ENCODE measurements at places on chromosomes 11 and 22.

DNA sequence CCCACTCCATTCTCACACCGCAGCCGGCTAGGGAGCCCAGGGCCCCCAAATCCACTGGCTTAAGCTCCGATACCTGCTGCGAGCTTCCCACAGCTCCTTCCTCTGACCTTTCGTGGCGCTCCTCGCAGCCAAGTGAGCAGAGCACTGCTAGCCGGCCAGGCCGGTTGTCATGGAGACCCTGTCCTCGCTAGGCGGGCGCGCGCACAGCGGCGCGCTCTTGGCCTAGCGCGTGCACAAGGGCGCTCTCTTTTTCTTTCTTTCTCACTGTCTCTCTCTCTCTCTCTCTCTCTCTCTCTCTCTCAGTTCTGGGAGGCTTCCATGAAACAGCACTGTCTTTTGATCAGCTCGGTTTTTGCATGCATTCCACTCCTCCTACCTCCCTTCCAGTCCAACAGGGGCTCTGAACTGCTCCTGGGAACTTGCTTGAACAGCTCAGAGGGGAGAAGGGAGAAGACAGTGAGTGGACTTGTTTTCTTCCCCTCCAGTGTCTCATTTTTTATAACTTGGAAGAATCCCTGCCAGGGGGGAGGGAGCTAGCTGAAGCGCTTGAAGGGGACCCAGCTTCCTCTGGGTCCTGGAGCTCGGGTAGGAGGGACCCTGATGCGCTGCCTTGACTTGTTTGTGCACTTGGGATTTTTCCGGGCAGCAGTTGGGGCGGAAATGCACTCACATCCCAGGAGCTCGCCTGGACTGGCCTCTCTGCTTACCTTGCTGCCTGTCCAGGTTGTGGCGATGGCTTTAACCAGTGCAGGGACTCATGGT is 100.3 kb upstream of the AKIP1 start:
- no peak for DNase-seq

DNA sequence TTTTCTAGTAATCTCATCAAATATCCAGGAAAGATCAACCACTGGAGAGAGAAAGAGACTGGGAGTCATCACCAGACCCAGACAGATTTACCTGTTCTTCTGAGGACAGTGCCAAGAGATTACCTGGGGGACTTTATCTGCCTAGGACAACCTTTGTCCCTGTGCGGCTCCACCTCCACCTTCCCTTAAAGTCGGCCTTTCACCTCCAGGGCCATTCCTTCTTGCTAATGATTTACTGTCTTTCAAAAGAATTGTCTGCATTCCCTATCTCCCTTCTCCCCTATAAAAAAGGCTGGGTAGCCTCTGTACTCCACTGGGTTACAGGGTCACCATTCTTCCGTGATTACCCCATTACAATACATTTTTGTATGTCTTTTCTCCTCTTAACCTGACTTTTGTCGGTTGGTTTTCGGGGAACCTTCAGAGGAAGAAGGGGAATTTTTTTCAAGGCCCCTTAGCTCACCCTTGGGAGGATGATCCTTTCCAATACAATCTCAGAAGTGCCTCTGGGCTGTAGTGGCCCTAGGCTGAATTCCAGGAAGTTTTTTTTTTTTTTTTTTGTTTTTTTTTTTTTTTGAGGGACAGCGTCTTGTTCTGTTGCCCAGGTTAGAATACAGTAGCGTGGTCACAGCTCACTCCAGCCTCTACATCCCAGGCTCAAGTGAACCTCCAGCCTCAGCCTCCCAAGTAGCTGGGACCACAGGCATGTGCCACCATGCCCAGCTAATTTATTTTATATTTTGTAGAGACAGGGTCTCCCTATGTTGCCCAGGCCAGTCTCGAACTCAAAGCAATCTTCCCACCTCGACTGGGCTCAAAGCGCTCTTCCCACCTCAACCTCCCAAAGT is 1.5 kb upstream of the HMOX1 start:
- DNase-seq: no peak

GRCh38 chr11:119754656-119755355 is 25.8 kb upstream of the NECTIN1 start:
- DNase-seq: no peak

DNA sequence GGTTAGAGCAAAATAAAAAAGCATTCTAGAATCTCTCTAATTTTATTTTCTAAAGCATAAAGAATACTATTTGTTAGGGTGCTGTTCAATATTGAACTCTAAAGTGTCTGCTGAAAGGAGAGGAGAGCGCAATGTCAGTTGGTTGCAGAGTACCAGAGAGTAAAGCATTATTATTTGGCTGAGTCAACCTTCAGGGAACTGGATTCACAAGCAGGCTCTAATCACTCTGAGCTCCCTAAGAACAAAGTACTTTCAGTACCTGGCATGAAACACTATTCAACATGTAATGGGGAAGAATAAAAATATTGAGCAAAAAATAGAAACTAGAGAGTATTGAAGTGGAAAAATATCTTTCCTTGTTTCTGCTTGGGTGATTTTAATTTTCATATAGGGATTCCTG is 961.0 kb upstream of the CCDC90B start:
- no peak for DNase-seq

- DNase-seq: no peak
Observed at GRCh38 chr22:46666577-46667244, 46.5 kb downstream of the GRAMD4 start.

- no peak for DNase-seq
Observed at GRCh38 chr11:60703374-60703773, 4.0 kb downstream of the MS4A8 start.

- DNase-seq: no peak
Observed at GRCh38 chr11:44524346-44524745, 41.1 kb upstream of the CD82 start.

- no peak for DNase-seq
Observed at GRCh38 chr11:128711136-128711535, 17.3 kb downstream of the FLI1 start.

DNA sequence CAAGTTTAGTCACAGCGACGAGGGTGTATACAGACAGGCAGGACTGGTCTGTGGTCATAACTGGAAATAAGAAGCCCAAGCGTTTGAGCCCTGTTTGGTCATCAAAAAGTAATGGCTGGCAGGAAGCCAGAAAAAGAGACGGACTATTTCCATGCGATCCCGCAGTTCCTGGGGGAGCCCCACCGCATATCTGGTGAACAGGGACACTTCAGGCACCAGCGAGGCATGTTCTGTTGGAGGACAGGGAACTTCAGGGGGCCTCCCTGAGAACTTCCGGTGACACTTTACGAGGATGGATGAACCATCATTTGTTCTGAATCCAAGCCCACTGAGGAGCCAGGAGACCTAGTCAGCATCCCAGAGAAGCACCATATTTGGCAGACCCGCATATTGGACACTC is 29.7 kb upstream of the TRIM29 start:
- DNase-seq: no peak

DNA sequence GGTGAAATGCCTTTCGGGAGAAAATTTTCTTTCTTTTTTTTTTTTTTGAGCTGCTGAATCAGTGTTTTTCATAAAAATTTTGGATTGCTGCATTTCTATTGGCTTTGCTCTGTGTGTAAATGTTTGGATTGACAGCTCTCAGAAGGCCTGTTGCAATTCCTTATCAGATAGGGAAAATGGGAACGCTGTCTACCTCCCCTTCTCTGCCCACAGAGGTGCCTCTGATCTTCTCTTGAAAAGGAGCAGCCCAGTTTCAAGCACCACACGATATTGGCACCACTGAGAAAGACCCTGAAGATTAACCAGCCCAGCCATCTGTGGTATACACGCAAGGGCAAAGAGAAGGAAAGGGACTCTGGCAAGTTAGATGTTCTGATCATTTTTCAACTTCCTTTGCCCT is 1272.2 kb downstream of the LRRC4C start:
- no peak for DNase-seq

- DNase-seq: no peak
Observed at GRCh38 chr11:108825381-108825780, 160.5 kb downstream of the DDX10 start.

GRCh38 chr11:133993107-133993506 is 36.3 kb upstream of the IGSF9B start:
- no peak for DNase-seq

DNA sequence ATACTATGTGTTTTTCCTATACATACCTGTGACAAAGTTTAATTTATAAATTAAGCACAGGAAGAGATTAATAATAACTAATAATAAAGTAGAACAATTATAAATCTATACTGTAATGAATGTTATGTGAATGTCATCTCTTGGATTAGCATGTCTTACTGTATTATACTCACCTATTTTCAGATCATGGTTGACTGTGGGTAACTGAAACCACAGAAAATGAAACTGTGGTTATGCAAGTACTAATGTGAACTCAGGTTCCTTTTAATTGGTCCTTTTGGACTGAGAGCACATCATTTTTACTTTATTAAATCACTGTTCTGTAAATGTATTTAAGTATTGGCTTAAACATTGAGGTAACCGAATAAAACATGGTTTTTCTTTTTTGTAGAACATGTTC is 108.8 kb downstream of the PPP6R3 start:
- no peak for DNase-seq

GRCh38 chr11:64614917-64615316 is 23.9 kb downstream of the SLC22A12 start:
- no peak for DNase-seq

- DNase-seq: no peak
Observed at GRCh38 chr11:15295695-15296094, 181.0 kb downstream of the INSC start.

DNA sequence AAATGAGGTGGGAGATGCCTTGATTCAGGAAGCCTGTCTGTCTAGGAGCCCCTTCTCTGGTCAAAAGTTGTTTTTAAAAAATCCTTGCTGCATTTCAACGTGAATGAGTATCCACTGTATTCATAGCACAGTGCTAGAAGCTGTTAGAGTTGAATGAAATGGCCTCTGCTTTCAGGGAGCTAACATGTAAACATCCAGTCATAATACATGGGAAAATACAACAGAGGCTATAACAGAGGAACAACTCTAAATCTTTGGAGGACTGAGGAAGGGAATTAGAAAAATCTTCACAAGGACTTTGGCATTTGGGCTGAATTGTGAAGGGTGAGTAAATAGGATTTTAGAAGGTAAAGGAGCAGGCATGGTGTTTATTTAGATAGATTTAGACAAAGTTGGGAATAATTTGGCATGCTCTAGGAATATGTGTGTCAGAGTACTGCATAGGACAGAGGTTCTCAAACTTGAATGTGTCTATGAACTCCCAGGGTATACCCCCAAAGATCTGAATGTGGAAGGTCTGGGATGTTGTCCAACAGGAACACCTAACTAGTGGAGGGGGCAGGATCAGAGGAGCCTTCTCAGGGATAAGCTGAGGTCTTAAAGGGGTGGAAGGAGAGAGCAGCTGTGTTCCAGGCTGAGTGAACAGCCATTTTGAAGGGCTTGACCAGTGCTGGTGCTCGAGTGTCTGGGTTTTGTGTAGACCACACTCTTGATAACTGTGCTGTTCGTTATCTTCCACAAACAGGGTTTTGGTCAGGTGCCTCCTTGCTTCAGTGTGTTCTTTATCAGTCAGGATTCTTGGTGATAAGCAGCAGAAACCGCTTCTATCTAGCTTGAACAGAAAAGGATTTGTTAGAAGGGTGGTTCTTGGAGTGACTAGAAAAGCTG is 12.7 kb downstream of the SREBF2 start:
- no peak for DNase-seq

DNA sequence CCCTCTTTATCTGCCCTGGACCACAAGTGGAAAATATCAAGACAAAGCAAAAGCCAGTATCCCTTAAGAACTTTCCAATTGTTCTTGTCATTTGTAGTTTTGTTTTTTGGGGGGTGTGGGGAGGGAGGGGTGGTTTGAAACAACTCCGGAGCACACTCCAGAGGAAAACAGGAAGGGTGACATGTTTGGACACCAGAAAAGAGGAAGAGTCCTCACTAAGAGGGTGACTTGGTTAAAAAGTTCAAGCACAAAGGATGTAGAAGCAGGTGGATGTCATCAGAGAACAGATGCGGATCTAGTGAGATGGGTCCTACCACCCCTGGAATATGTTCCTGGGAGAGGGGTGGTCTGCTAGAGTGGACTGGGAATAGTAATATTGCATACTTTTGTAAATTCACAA is 25.8 kb downstream of the ADAMTS8 start:
- DNase-seq: no peak

DNA sequence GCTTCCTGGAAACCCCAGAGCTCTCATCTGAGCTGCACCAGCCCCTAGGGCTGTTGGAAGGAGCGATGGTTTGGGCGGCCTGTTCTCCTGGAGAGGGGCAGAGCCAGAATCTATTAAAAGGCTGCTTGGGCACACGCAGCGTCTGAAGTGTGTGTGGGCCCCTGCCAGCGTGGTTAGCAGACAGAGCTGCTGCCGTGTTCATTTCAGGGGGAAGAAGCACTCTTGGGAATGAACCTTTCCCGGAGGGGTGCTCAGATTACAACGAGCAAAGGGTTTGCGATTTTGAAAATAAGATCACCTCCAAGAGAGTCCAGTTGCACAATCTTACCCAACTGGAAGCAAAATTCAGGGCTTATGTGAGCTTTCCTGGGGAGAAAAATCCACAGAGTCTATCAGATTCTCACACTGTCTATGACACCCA is 12.9 kb downstream of the ANO1 start:
- DNase-seq: no peak

DNA sequence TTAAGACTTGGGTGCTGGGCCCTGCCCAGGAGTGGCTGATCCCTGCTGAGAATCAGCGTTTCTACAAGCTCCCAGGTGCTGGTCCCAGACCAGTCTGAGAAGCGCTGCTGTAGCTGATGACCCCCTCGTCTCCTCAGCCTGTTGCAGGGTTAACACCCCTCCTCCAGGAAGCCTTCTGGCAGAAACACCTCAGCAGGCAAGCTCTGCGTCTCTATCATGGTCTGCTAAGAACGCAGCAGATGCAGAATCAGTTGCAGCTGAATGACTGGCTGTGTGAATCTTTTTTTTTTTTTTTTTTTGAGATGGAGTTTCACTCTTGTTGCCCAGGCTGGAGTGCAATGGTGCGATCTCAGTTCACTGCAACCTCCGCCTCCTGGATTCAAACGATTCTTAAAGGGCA is 132.5 kb downstream of the CACNA1I start:
- DNase-seq: no peak

GRCh38 chr22:43188829-43189545 is 2.1 kb upstream of the TTLL12 start:
- no peak for DNase-seq

GRCh38 chr11:81886406-81887075 is 847.1 kb downstream of the FAM181B start:
- DNase-seq: no peak

DNA sequence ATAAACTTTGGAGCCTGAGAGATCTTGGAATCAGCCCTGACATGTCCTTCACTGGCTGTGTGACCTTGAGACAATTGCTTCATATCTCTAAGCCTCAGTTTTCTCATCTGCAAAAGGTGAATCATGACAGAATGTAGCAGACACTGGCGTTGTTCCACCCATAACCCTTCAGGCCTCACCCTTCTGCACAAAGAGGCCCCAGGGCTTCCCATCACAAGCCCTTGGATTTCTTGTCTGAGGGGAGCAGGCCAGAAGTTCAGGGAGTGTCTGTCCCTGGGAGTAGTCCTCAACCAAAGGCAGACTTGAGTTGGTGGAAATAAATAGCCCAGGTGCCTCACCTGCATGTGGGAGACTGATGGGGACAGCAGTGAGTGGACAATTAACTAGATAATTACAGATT is 16.6 kb downstream of the FGF3 start:
- DNase-seq: no peak

Measured in activated T-cell treated with anti-CD3 and anti-CD28 coated beads for 4 hours (primary cell).